IPS DF 6.9 (cell line): ENCODE measurements at places on chromosomes 7 and 10.

DNA sequence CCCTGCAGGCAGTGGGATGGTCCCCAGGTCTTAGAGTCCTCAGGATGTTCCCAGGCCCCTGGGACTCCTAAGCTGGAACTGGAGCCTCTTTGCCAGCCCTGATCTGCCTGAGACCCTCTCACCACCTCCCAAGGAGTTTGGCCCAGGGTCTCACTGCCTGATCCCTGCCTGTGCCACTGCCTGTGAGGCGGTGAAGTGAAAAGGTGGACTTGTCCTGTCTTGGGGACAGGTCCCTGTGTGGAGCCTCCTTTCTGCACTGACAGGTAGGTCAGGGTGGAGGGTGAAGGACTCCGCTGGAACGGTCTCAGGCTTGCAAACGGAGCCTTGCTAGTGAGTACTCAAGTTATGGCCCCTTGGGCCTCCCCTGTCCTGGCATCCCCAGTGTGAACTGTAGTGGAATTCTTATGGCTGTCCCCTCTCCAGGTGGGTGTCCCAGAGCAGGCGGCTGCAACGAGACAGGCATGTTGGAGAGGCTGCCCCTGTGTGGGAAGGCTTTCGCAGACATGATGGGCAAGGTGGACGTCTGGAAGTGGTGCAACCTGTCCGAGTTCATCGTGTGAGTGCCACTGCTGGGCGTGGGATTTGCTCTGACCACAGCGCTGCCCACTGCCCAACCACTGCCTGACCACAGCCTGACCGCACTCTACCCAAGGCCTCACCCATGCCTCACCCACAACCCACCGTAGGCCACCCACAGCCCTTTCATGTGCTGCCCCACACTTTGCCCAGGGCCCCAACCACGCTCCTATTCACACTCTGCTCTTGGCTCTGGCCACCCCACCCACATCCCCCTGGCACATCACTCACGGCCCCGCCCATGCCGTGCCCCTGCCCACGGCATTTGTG, 19.5 kb downstream of the RAMP3 start:
- no peak for DNase-seq

DNA sequence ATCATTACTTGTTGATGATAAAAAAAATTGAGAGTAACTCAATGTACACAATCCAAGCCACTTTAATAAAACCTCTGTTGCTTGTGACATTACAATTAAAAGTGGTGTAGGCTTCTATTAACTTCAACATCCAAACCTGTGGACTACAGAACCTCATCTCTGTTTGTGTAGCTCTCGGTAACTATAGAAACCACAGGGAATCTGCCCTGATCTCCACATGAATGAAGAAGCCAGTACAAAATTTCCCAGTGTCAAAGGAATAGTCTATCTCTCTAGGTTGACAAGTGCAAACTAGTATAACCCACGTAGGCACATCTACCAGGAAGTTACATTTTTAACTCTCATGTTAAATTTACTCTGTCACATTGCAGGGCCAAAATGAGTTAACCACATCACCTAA, 204.3 kb downstream of the CHCHD3 start:
- peak; percentile 11 for DNase-seq

GRCh38 chr7:39428221-39428620, 138.0 kb upstream of the YAE1 start:
- no peak for DNase-seq

DNA sequence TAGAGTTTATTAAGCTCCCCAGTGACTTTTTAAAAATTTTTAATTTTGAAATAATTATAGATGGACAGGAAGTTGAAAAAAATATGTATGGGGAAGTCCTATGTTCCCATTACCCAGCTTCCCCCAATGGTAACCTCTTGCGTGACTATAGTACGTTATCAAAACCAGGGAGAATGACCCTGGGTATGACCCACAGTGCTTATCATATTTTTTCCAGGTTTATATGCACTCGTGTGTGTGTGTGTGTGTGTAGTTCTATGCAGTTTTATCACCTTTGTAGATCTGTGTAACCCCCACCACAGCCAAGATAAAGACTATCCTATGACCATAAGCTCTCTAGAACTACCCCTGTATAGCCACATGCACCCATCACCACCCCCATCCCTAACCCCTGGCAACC, 72.8 kb downstream of the TBXAS1 start:
- DNase-seq = no peak

GRCh38 chr7:3082386-3082785, 38.7 kb upstream of the CARD11 start:
- DNase-seq = no peak

- peak; percentile 37 for DNase-seq
These were observed 115.6 kb downstream of the TSPAN12 start for GRCh38 chr7:120742372-120742771.

DNA sequence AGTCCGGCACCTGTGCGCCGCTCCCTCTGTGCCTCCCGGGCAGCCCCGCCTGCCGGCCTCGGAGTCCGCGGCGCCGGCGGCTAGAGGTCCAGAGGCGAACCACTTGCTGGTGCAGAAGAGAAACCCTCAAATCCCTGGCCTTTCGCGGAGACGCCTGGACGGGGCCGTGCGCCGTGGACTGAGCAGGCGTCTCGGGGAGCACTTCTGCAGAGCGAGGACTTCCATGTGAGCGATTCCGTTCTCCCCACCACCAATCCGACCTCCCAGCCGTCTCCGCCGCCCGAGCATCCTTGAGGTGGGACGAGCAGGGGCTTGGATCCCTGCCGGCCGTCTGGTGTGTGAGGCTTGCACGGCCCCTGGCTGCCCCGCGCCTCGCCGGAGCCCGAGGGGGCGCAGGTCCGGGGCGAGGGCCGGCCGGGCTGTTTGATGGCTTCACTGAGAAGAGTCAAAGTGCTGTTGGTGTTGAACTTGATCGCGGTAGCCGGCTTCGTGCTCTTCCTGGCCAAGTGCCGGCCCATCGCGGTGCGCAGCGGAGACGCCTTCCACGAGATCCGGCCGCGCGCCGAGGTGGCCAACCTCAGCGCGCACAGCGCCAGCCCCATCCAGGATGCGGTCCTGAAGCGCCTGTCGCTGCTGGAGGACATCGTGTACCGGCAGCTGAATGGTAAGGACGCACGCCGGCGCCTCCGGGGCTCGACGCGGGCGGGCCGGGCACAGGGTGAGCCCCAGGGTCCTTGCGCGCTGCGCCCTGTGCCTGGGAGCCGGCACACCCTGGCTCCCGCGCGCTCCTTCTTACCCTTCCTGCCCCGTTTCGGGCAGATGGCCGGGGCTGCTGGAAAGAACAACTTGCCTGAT, 660 bp downstream of the GALNT17 start:
- no peak for DNase-seq

DNA sequence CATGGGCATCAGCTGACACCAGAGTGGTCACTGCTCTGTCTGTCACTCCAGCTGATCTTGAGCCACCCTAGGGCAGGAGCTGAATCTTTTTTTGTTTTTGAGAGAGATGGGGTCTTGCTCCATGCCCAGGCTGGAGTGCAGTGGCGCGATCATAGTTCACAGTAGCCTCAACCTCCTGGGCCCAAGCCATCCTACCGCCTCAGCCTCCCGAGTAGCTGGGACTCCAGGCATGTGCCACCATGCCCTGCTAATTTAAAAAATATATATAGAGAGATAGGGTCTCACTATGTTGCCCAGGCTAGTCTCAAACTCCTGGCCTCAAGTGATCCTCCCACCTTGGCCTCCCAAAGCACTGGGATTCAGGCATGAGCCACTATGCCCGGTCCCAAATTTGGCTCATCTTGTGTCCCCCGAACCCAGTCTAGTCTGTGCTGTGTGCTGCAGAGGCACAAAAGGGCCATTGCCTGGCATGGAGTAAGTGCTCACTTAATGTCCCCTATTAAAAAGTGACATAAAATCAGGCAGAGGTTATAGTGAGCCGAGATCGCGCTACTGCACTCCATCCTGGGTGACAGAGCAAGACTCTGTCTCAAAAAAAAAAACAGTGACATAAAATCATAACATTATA, 8.1 kb upstream of the FZD9 start:
- no peak for DNase-seq

- no peak for DNase-seq
These were observed 83.1 kb upstream of the MINDY3 start for GRCh38 chr10:15943426-15943825.

GRCh38 chr10:73998623-73998928, 660 bp downstream of the VCL start:
- DNase-seq = no peak

DNA sequence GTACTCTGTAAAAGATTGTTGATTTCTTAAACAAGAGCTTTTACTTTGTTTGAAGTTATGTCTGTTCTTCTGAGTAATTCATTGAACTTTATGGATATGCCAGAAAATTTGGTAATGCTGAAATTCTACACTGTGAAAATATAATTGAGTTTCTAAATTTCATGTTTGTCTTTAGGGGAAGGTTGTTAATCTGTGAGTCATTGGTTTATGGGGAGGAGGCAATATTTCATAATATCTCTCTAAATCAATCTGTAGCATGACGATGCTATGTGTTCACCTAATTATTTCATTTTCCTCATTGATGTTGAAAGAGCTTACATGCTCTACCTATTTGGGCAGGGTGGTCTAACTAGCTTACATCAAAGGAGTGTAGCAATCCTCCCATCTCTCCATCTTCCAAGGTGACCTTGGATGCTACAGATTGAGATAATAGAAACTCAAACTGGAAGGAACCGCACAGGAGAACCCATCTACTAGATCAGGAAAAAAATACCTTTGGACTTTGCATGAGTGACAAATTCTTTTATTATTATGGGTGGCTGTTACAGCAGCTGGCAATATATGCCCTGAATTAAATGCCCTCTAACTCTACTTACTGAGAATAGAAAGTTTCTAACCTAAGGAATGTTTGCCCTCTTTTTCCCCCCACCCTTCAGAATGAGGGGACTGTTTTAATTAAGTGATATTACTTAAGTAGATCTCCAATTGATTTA, 8.4 kb upstream of the SNX13 start:
- no peak for DNase-seq

DNA sequence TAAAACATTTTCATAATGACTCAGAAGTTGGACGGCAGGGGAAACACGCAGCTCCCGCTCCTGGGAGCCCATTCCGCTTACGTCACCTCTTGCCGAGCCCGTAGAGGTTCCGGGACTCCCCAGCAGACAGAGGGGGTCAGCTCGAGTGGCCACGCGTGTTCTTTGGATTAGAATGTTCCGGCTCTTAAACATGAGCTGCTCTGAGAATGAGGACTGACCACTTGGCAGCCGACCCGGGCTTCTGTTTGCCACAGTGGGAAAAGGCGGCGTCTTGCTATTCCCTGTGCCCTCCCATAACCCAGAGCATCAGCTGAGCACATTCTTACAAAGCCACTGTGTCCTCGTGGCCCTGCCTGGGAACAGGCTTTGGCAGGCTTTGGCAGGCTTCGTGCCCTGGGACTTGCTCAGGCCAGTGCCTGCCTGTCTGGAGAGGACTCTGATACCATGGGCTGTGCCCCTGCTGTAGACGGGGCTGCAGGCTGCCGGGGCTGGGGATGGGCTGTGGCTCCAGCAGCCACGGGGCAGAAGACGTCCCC, 40.1 kb downstream of the PFKP start:
- DNase-seq = no peak

GRCh38 chr10:26779176-26779860, 81.4 kb downstream of the ABI1 start:
- DNase-seq = no peak

DNA sequence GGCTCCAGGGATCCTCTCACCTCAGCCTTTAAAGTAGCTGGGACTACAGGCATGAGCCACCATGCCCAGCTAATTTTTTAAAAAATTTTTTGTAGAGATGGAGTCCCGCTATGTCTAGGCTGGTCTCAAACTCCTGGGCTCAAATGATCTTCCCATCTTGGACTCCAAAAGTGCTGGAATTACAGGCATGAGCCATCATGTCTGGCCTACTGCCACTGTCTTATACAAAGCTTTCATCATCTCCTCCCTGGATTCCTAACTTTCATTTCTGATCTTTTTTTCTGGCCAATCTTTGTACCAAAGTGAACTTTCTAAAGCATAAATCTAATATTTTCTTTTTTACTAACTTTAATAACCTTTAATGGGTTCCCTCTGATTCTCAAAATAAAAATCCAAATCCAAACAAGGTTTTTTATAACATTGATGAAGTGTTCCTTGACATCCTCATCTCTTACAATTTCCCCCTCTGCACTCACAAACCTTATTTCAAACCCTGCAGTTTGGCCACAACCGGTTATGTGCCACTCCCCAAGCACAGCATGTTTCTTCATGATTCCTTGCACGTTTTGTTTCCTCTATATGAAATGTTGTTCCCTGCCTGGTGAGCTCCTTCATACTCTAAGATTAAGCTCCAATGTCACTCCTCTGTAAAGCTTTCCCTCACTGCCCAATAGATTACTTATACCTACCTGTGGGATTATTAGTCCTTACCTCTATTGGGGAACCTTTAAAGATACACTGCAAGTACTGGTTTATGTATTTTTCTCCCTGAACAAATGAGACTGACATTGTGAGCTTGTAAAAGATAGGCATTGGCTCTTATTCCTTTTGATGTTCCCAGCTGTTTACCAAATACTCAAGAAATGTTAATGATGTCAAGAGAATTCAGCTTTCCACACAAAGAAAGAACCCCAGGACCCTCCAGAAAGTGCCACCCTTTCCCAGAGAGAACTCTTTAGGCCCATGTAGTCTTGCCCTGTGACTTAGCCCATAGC, 101.7 kb downstream of the HOXA1 start:
- DNase-seq = no peak

DNA sequence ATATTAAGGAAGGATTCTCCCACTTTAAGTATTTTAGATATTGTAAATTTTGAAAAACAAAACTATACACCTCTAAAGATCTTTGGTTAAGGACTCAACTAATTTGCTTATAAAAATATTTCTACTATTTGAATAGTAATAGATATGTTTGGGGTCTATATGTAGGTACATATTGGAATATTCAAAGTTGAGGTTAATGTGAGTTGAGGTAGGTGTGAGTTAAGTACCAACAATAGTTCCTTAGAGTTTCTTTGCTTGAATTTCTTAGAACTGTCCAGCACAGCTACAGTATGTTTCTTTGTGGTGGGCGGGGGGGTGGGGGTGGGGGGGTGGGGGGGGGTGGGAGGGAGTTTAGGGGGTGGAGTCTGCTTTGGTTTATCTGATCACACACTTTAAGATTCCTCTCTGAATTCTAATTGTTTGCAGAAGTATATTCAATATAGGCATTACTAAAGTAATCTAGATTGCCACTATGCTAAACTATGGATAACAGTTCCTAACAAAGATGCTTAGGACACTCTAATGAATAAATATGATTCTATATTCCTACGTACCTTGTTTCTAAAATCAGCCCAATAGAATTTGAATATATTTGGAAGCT, 2.1 kb downstream of the GRM3 start:
- DNase-seq = no peak

DNA sequence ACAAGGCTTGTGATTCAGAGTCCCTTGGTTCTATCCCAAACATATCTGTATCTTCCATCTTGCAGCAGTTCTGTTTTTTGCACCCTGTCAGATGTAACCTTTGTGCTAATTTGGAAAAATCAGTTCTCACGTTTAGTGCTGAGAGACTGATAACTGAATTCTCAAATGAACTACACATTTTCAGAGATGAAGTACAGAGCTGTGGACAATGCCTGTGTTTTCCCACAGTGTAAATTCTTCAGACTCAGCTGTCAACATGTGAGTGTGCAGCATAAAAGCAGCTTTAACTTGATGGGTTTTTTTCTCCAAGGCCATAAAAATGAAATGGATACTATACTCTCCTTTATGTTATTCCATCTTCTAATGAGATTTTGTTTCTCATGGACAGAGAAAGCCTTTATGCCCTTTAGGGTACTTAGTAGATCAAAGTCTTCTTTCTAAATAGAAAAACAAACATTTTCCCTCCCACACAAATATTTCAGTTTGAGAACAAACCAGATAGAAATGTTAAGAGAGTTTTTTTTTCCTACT, 150.9 kb downstream of the SEMA3A start:
- DNase-seq = no peak

- no peak for DNase-seq
These were observed 47.7 kb downstream of the CLEC2L start for GRCh38 chr7:139571190-139571589.
